8988T (cell line): ENCODE measurements at places on chromosomes 11 and 22.

DNA sequence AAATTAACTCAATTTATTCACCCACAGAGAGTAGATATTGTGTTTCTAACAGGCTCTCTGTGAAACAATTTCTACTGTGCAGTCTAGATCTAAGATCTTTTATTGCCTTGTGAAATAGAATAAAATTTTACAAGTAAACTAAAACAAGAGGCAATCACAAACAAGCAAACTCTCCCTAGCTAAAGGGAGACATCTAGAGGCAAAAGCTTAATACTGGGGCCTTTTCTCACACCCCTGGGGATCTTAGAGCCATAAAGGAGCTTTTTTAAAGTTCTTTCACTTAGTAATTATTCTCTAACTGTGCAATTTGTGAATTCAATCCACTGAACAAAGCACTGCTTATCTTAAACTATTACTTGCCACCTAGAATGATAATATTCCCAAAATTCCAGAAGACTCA is 19.7 kb downstream of the ALG9 start:
- no peak for DNase-seq

DNA sequence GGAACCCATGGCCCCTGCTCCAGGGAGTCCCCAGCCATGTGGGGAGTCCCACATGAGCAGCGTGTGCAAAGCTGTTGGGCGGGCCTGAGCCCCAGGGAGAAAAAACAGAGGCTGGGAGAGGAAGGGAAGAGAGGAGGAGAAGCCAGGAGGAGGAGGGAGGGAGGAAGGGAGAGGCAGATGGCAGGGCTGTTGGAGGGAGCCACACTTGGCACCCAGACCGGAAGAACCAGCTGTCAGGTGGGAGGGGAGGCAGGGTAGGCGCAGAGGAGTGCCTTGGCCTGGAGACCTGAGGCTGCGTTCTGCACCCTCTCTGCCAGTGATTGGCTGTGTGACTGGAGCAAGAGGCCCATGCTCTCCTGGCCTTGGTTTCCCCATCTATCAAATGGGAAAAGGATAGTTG is 6.7 kb downstream of the SYNGR1 start:
- no peak for DNase-seq

DNA sequence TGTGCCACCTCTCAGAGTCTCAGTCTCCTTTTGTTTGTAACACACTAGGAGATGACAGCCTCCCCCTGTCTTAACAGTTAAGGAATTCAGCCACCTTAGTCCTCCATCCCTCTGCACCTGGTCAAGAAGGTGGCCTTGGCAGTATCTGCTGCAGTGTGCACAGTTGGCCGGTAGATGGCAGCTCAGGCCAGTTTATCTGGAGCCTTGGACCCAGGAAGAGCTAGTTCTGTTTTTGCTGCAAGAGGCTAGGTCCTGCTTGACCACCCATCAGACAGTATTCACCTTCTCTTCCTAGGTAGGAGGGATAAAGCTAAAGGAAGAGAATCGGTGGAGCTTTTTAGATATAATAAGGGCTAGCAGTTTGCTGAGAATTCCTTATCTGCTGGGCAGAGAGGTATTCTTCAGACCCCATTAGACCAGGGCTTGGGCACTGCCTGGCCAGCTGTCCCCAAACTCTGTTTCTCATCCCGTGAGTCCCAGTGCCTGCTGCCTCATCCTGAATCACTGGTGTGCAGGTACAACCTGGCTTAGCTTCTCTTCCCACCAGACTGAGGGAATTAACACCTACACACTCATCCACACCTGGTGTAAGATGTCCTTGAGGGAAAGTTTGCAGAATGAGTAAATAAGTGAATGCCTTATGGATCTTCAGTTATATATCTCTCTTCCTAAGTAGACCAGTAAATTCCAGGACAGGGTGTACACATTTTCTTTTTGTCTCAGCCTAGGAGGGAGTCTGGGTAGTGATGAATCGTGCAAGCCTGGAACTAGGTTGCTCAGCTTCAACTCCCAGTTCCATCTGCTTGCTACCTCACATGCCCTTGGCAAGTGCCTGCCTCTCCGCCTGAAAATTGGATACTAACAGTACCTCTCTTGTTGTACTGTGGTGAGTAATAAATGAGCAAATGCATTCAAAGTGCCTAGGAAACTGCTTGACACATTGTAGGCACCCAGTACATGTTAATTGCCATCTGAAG is 70.8 kb upstream of the NARS2 start:
- peak; percentile 49 for DNase-seq

DNA sequence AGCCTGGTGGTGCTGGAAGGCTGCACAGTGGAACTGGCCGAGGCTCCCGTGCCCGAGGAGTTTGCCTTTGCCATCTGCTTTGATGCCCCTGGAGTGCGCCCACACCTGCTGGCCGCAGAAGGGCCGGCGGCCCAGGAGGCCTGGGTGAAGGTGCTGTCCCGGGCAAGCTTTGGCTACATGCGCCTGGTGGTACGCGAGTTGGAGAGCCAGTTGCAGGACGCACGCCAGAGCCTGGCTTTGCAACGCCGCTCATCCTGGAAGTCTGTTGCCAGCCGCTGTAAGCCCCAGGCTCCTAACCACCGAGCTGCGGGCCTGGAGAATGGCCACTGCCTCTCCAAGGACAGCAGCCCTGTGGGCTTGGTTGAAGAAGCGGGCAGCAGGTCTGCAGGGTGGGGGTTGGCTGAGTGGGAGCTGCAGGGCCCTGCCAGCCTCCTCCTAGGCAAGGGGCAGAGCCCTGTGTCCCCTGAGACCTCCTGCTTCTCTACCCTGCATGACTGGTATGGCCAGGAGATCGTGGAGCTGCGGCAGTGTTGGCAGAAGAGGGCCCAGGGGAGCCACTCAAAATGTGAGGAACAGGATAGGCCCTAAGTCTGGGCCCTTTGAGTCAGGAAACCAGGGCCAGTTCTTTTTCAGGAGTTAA is 1.9 kb upstream of the SMDT1 start:
- DNase-seq = no peak

GRCh38 chr22:33831651-33832050 is 88.6 kb downstream of the LARGE1 start:
- no peak for DNase-seq

GRCh38 chr11:78363024-78363619 is 54.5 kb downstream of the GAB2 start:
- no peak for DNase-seq

DNA sequence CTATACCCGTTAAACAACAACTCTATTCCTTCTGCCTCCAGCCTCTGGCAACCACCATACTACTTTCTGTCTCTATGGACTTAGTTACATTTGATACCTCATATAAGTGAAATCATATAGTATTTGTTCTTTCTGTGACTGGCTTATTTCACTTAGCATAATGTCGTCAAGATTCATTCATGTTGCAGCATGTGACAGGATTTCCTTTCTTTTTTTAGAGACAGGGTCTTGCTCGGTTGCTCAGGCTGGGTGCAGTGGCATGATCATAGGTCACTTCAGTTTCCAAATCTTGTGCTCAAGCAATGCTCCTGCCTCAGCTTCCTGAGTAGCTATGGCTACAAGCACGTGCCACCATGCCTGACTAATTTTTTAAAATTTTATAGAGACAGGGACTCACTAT is 29.4 kb upstream of the SORL1 start:
- DNase-seq = no peak

DNA sequence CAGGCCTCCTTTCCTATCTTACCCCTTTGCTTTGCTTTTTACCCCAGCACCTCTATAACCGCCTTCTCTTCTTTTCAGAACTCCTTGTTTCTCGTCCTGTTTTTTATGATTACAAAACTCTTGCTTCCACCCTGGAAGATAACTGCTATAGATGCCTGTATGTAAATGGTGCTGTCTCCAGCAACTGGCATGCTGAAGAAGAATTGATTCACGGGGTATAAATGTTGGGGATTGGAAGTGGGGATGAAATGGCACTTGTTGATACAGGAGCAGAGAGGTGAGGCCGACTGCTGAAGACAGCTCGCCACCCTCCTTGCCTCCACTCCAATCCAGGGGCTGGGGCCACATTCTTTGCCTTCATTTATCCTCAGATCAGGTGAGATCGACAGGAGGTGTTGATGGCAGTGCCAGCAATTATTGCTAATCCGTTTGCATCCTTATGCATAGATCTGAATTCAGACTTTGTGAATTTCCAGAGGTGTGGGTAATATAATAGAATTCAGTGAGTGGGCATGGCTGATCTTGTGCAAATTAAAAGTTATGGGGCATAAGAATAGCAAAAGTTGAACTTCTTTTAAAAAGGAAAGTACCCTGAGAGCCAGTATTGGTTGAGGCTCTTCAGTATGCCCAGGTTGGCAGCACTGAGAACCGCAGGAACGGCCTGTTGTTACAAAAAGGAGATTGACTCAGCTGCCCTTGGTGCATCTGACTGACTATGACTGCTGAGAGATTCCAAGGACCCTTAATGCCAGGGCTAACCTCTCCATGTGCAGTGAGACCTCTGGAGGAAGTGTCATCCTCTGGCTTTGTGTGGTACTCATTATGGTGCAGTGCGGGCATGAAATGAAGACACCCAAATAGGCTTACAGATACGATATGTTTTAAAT is 5.3 kb downstream of the NEAT1 start:
- DNase-seq = no peak

DNA sequence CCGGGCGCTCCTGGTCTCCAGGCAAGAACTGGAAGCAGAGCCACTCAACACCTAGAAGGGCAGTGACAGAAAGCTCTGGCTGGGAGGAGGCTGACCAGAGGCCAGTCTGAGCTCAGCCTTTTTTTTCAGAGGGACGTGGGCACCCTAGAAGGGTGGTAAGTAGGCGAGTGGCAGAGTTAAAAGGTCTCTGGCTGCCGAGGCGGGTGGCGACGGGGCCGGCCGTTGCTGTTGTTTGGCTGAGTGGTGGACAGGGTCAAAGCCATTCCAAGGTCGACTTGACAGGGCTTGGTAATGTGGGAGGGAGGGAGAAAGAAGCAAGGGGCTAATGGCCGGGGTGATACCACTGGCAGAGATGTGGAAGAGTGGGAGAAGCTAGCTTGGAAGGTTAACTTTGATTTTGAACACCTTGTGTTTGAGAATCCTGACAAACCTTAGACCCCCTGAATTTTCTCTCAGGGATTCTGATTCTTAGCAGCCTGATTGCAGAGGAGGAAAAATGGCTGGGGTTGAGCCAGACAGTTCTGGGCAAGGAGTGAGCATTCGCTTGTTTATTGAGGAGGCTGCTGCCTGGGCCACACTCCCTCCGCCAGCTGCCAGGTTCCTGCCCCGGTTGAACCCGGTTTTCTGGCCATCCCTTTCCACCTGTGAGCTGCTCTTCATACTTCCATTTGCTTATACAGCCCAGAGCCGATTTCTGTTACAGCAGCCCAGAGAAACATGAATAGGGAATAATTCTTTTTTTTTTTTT is 868 bp upstream of the SYCE3 start:
- DNase-seq = no peak

GRCh38 chr22:30357236-30357570 is 396 bp downstream of the CCDC157 start:
- no peak for DNase-seq

- no peak for DNase-seq
Observed at GRCh38 chr11:78160557-78160956, 21.1 kb upstream of the ALG8 start.

DNA sequence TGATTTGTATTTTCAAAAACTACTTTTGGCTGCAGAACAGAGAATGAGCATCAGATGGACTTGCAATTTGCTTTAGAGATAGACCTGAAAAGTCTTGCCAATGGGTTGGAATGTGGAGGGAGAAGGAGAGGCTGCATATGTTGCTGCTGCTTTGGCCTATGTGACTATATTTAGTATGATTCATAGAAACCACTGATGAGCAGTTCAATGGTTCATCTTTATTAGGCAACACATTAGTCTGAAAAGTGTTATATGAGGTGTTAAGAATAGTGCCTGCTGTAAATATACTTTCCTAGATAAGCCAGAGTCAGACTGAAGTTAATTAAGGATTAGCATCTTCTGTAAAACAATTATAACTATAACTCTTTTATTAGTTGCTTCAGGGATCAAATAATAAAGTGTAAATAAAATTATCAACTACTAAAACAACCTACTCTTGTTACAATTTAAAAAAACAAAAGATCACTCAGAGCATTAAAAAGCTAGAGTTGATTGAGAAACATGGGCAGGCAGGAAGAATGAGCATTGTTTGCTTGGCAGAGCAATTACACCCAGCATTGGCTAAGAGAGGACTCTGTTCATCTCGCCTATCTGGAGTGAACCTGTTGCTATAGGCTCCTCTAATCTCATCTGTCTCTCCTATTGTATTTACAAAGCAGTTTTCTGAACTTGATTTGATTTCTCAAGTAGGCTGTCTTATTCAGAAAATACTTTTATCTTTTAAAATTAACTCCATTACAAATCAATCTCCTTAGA is 36.3 kb downstream of the HORMAD2 start:
- DNase-seq = no peak

GRCh38 chr22:20953342-20953608 is 13.8 kb upstream of the AIFM3 start:
- DNase-seq = no peak

GRCh38 chr11:35487532-35488078 is 37.8 kb downstream of the PAMR1 start:
- peak; percentile 26 for DNase-seq

DNA sequence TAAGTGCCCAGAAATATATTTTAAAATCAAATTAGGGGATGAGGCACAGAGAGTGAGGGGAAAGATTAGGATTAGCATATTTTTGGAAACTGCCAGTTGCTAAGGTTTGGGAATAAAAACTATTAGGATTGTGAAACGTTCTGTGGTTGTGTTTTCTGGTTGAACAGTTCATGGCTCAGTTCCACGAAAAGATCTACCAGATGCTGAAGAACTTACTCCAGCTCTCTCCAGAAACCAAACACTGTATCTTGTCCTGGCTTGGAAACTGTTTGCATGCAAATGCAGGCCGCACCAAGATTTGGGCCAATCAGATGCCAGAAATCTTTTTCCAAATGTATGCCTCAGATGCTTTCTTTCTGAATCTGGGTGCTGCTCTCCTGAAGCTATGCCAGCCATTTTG is 15.3 kb downstream of the UBE4A start:
- DNase-seq = no peak

DNA sequence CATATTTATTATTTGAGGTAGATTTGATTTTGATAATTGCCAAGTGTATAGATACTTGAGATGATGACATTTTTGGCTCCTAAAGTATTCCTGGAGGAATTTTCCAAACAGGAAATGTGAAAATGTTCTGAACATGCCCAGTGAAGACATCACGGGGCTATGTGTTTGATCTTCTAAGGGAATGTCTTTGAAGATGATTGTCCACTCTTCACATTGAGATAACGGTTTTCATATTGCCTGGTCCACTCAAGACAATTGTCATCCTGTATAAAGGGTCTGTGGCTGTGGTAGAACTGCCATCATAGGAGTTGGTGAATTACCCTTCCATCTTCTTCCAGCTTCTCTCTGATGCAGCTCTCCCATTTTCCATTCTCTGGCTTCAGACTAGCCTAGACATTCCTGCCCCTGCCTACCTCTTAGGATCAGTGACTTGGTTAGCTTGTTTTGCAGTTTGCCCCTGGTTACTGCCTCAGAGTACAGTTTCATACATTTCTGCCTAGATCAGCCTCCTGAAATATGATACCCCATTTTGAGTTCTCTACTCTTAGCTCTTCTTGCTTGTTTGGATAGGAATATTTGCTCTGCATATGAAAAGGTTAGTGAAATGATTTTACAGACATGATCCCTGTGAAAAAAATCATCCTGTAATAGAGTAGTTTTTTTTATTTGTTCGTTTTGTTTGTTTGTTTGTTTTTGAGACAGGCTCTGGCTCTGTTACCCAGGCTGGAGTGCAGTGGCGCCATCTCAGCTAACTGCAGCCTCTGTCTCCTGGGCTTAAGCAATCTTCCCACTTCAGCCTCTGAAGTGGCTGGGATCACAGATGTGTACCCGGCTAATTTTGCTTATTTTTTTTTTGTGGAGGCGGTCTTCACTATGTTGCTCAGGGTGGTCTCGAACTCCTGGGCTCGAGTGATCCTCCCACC is 111.4 kb upstream of the SORL1-AS1 start:
- no peak for DNase-seq

- DNase-seq = peak; percentile 91
Observed at GRCh38 chr11:2173150-2173693, 1.6 kb upstream of the TH start.

- no peak for DNase-seq
Observed at GRCh38 chr11:66077927-66078326, 7.9 kb downstream of the PACS1 start.
